ENCODE measurements at places on chromosomes 5 and 9.

- DNase-seq, result no peak
These were observed 122.6 kb upstream of the FREM1 start for GRCh38 chr9:15032860-15033259.

GRCh38 chr9:134216449-134216951 is 52.1 kb upstream of the RNU6ATAC start:
- DNase-seq, result no peak

DNA sequence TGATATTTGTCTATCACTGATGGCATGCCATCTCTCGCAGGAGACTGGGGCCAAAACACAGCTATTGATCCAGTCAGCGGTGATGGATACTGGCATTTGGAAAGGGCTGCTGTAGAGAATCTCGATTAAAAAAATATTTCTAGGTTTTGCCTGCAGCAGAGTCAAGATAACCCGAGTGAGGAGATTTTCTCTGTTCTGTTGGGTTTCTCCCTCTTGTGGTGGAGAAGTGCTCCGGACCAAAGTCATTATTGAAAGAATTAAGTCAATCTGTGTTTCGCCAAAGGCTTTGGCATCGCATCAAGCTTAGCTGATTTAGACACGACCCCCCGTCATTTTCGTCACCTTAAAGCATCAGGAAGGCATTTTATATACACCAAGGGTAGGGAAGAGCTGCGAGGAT is 97.1 kb upstream of the IRX2 start:
- DNase-seq, result no peak

DNA sequence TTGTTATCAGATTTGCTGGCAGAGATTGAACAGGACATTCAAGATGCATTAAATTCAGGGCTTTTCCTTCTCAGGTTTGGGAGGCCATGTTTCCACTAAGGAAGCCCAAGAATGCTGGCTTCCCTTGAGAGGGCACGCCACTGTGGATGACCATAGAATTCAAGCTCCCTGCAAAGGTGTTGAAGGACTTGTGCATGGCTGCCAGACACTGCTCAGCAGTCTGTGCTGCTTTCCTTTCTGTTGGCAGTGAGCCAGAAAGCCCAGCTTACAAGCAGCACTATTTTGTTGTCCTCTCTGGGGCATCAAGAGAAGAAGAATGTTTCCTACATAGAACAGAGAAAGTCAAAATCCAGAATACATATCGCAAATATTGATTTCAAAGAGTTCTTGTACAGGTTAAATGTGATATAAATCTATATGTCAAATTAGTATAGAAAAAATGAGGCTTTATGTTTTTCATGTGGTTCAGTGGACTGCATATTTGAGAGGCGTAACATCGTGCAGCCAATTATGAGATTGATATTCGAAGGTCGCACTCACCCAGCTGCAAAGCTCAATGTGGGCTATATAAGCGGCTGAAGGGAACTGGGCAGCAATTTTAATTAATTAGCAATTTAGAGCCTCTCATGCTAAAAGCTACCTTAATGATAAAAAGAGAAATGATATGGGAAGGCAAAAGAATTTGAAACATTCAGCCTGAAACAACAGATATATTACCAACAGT is 103.1 kb upstream of the ISL1 start:
- DNase-seq, result no peak

- no peak for DNase-seq
These were observed 6.0 kb upstream of the ZDHHC12 start for GRCh38 chr9:128729766-128730517.

DNA sequence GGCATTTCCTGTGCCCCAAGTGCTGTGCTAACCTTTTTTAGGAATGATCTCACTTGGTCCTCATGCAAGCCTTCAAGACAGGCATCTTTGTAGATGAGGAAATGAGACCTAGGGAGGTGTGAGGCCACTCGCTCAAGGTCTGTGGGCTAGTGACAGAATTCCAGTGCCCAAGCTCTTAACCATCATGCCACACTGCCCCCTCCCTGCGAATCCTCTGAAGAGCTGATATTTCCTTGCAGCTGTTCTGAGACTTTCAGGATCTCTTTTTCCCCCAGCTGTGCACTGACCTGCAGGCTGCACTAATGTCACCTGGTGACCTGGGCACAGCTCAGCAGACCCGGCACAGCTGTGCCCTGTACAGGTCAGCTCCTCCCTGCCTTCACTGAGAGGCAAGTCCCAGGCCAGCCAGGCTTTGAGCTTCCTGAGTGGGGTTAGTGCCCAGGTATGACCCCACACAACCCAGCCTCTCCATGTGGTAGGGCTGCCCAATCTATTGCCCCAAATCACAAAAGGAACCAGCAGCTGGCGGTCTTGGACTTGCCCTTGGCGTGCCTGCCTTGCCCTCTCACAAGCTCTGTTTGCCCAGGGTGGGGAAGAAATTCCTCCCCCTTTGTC is 32.7 kb downstream of the MORN5 start:
- DNase-seq, result no peak

DNA sequence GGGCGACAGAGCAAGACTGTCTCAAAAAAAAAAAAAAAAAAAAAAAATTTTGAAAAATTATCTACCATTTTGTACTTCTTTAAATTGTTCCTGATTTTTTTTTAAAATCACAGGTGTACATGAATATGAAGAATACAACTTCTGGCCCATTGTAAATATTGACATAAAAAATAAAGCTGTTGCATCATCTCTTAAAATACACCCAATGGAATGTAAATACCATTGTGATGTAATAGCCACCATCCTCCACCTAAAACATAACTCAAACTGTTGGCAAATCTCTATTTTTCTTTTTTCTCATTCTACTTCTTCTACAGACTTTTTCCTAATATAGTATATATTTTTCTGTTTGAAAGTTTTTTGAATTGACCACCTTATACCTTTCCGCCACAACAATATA is 61.0 kb upstream of the TEX48 start:
- DNase-seq, result no peak

GRCh38 chr9:98892288-98892687 is 51.4 kb upstream of the COL15A1 start:
- DNase-seq, result no peak

DNA sequence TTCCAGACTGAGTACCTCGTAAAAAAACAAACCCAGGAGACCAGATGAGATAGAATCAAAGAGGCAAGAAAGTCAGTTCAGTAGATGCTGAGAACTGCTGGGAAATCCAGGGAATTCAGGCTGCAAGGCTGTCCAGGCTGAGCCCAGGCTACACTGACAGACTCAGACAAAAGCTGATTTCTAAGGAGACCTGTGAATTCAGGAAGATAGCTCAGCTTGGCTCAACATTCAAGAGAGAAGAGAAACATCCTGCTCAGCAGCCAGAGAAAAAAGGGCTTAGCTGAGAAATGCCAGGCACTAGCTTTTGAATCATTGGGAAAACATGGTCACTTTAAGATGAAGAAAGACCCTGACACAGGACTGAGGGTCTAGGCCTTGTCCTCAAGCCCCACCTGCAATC is 118.2 kb upstream of the SLC44A1 start:
- DNase-seq, result no peak

DNA sequence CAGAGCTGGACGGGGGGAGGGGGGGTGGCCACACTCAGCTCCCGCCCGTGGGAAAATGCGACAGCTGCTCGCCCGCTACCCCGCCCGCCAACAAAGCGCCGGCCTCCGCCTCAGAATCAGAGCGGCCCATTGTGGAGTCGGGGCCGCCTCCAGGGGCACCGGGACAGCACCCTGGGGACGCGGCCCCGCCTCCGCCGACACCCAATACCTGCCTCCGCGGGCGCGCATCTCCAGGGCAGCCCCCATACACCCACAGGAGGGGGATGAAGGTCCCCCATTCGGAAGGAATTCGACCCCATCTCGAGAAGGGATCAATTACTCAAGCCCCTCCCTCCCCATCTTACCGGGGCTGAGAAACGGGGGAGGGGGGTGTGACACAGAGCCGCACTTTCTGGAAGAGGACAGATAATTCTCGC is 1.3 kb downstream of the NOTCH1 start:
- peak; percentile 69 for DNase-seq

GRCh38 chr5:4188704-4189103 is 593.1 kb downstream of the IRX1 start:
- no peak for DNase-seq

GRCh38 chr9:79604921-79605562 is 33.3 kb downstream of the TLE4 start:
- DNase-seq, result no peak

GRCh38 chr5:72597456-72597948 is 90.3 kb upstream of the ZNF366 start:
- no peak for DNase-seq

DNA sequence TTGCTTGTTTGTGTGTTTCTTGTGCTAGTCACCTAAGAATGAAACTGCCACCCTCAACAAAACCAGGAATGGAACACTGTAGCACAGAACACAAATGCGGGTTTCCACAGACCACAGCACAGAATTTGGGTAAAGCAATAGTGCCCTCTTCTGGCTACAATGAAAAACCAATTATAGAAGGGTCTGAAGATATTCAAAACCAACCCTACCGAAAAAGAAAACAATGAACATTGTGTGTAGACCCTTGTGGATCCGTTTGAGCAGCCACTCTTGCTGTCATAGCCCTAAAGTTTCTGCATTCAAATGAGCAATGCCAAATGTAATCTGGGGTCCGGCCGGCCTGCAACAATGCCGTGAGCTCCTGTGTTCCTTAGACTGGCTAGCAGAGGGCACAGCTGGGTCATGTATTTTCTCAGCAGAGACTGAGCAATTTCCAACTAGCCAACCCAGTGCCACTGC is 8.3 kb upstream of the ENC1 start:
- DNase-seq, result peak; percentile 35

DNA sequence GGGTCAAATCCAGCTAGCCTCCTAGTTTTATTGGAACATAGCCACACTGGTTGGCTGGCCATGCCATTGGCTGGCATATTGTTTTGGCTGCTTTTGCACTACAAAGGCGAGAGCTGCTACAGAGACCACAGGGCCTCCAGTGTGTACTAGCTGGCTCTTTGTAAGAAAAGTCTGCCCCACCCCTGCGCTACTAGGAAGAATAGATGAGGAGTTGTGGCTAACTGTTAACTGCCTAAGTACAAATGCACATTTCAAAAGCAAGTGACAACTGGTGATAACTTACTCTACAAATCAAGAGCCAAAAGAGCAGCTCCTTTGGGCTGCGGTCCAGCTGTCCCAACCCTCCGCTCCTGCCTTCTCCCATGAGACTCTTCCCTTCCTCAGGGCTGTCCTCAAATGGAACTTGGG is 63.9 kb downstream of the SERINC5 start:
- peak; percentile 68 for DNase-seq

DNA sequence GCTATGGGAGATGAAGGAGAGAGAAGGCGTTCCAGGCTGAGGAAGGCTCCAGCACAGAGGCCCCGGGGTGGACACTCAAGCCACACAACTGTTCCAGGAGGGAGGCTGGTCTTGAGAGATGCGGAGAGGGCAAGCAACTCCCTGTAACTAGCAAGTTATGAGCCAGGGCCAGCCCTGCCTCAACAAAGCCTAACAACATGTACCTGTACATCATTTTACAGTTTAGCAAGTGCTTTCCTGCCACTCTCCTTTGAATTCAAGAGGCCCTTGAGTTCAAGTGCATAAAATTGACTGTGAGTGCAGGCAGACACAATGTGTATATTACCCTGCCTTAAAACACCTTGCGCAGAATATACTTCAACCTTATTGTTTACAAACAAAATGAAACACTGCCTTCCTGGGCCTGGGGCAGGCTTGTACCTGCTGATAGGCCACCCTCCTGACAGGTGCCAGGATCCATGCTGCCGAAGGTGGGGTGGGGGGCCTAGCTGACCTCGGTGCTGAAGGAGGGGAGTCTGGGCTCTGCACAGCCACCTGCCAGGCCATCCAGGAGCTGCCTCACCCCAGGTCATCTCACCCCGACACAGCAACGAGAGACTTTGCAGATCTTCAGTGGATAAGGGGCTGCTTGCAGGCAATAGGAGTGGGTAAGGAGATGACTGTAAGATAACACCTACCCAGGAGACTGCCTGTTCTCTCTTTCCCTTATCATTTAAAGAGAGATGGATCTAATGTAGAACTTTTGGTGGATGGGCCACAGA is 80.0 kb downstream of the PPARGC1B start:
- no peak for DNase-seq

DNA sequence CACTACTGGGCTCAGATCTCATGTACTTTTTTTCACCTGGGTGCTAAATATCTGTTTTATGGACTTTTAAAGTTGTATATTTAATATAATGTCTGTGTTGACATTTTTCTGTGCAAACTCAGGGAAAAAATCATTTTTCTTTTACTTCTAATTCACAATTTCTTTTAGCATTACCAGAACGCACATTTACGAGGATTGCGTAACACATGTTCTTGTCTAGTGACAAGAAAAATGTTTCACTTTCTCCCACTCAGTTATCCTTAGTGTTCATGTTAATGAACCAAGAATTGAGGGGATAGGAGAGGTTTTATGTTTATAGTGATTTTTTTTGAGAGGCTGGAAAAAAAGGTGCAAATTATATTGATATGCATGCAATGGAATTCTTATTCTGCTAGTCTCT is 86.3 kb upstream of the PJA2 start:
- no peak for DNase-seq

GRCh38 chr9:89738137-89738932 is 133.5 kb downstream of the GADD45G start:
- no peak for DNase-seq

DNA sequence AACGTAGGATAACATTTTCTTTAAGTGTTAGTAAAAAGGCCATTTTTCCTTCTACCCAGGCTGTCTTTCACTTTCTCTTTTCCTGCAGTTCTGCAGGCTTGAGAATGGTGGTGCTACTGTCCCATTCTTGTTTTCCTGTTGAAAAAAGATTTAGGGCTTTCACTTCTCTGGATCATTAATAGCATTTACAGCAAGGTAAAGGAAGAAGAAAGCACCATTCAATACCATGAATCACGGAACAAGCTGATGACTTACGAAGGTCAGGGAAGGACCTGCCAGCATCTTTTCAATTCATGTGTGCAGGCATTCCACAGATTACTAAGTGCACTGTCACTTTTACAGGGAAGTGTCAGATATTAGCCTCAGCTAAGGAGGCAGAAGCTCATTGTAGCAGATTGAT is 292.8 kb downstream of the YTHDC2 start:
- no peak for DNase-seq

- no peak for DNase-seq
These were observed 84.1 kb downstream of the MAP1B start for GRCh38 chr5:72191404-72191803.

GRCh38 chr5:112586596-112587062 is 151.1 kb upstream of the APC start:
- no peak for DNase-seq

GRCh38 chr9:113648586-113648985 is 185.1 kb downstream of the RGS3 start:
- no peak for DNase-seq

DNA sequence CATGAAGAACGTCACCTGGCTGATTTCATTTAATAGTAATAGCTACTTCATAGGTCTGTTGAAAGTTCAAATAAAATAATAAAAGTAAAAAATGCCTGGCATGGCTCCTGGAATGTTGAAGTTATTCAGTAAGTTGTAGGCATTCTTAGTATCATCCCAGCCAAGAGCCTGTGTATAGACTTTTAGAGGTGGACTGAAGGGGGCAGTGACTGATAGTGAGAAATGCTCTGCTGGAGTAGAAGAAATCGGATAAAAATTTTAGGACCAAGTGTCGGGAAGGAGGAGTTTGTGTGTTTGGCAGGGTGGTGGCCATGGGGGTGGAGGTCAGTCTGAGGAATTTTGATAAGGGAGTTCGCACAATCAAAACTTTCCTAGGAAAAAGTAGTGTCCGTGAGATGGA is 3.6 kb downstream of the ZFP2 start:
- DNase-seq, result no peak
